ENCODE measurements at places on chromosomes 16 and 17. TPM values are rescaled to one million over a fixed set of nuclear protein-coding genes. Genes with fewer than 3 reads are reported as not detected.
A peak's percentile ranks its signal among the peaks of the same experiment; 100 is the strongest.

HOXB5 gene
- 0.27 TPM for total RNA-seq

GRCh38 chr17:73010414-73010813 is 82.1 kb downstream of the SLC39A11 start:
- H3K27ac ChIP-seq: no peak overlapping the region
- H3K4me1 ChIP-seq: no peaks in the 10 kb centered on the region
- H3K27me3 ChIP-seq: no peaks in the 10 kb centered on the region
- no peaks in the 10 kb centered on the region for H3K36me3 ChIP-seq
- no peak overlapping the region for H3K4me3 ChIP-seq

GRCh38 chr16:52251495-52251894 is 295.4 kb downstream of the TOX3 start:
- H3K36me3 ChIP-seq: no peaks in the 10 kb centered on the region
- no peak overlapping the region for H3K4me3 ChIP-seq
- ATAC-seq: no peak
- no peak overlapping the region for H3K27ac ChIP-seq

ITGAL gene
- 4.2 TPM for total RNA-seq

DNA sequence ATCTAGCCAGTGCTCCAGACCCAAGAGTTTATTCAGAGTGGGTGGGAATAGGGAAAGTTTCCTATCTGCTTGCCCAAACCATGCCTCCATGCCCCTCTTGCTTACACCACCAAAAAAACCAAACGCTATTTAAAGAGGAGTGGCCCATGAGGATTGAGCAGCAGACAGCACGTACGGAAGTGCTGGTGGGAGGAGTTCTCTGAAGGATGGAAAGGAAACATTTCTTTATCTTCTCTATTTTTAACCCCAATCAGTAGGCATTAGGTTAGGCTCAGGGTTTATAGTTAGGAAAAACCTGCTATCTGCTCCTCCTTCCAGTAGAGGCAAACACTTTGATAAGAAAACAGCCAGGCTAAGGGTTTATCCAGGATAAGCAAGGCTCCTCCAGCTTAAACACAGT is 235.3 kb downstream of the ZFHX3 start:
- peaks cover 35% of the 10 kb centered on the region for H3K36me3 ChIP-seq
- peaks cover 8% of the 10 kb centered on the region for H3K4me1 ChIP-seq
- H3K27me3 ChIP-seq: no peaks in the 10 kb centered on the region
- ATAC-seq: no peak
- no peak overlapping the region for H3K4me3 ChIP-seq

GRCh38 chr16:28983644-28984043 is 1.2 kb upstream of the LAT start:
- H3K27ac ChIP-seq: no peak overlapping the region
- no peaks in the 10 kb centered on the region for H3K4me1 ChIP-seq
- H3K27me3 ChIP-seq: no peaks in the 10 kb centered on the region
- no peak overlapping the region for H3K4me3 ChIP-seq
- H3K36me3 ChIP-seq: no peaks in the 10 kb centered on the region
- ATAC-seq: no peak

DNA sequence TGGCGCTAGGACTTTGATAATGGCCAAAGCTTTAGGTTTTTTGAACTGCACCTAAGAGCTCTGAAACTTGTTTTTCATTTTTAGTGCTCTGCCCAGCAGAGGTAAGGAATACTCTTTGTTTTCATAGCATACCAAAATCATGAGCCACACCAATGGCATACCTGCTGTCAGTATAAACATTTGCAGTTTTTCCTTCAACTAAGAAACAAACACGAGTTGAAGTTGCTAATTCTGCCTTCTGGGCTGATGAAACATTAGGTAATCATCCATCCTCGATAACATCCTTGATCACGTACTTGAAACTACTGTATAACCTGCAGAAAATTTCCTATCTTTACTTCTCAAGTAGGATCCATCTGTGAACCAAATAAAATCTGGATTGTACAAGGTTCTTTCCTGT is 20.6 kb upstream of the B4GALNT2 start:
- H3K4me1 ChIP-seq: no peaks in the 10 kb centered on the region
- no peaks in the 10 kb centered on the region for H3K36me3 ChIP-seq
- H3K4me3 ChIP-seq: no peak overlapping the region
- no peak for ATAC-seq

DNA sequence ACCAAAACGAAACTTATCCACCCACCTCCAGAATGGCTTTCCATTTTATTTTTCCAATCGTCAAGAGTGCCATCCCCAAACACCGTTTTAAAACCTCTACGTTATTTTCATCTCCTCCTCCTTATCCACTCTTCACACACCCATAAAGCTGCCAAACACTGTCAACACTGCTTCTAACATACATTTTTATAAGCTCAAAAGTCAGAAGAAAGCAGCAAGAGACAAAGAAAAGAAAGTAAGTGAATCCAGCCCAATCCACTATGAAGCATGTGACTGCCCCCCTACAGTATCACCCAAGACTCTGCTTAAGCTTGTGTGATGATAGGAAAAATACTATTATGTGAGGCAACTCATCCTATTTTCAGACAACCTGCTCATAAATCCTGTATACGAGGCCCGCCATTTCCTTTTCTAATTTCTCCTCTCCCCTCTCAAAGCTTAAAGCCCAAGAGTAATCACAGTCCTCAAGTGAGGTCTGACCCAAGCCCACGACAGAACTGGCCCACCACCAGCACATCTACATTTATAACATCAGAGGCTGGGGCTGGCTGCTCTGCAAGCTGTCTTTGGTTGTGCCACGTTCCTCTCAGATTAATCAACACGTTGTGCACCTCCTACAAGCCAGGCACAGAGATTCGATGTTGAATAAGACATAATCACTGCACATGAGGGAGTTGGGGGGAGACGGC is 16.3 kb downstream of the USP31 start:
- no peaks in the 10 kb centered on the region for H3K27me3 ChIP-seq
- H3K4me3 ChIP-seq: peak overlapping the region; percentile 6
- H3K4me1 ChIP-seq: peaks cover 64% of the 10 kb centered on the region
- H3K36me3 ChIP-seq: no peaks in the 10 kb centered on the region
- ATAC-seq: peak; percentile 33

KRT31 gene
- not detected for total RNA-seq

DNA sequence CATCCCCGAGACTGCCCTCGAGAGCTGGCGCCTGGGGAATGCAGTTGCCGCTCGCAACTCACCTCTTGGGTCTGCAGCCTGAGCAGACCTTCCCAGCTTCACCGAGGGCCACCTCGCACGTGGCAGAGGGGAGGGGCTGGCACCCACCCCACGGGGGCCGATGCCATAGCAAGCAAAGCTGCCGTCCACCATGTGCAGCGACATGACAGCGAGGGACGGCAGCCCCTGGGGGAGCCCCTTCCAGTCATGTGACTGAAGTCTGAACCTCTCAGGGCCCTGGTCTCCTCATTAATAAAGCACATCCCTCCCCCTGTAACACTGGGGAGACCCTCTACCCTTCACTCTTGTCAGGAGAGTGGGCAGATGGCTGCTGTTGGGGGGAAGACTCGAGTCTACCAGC is 30.5 kb downstream of the CIBAR2 start:
- no peaks in the 10 kb centered on the region for H3K27me3 ChIP-seq
- H3K36me3 ChIP-seq: peaks cover 63% of the 10 kb centered on the region
- H3K4me3 ChIP-seq: no peak overlapping the region
- ATAC-seq: no peak

DNA sequence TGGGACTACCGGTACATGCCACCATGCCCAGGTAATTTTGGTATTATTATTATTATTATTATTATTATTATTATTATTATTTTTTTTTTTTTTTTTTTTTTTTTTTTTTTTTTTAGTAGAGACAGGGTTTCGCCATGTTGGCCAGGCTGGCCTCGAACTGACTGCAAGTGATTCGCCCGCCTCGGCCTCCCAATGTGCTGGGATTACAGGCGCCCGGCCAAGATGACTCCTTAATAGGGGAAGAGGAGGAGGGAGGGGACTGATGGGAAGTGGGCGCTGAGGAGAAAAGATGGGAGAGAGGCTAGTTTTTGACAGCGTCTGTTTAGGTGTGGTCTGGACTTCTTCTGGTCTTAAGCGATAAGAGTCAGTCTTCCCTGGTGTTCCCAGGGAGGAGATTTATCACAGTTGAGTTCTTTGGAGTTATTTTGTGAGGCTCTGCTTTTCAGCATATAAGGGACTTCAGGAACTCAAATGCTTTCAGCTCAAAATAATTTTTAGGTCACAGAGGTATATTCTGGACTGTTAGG is 34.4 kb upstream of the SLC5A10 start:
- peaks cover 59% of the 10 kb centered on the region for H3K36me3 ChIP-seq
- no peaks in the 10 kb centered on the region for H3K27me3 ChIP-seq
- ATAC-seq: no peak

ESRP2 gene
- 0.13 TPM for total RNA-seq

DNA sequence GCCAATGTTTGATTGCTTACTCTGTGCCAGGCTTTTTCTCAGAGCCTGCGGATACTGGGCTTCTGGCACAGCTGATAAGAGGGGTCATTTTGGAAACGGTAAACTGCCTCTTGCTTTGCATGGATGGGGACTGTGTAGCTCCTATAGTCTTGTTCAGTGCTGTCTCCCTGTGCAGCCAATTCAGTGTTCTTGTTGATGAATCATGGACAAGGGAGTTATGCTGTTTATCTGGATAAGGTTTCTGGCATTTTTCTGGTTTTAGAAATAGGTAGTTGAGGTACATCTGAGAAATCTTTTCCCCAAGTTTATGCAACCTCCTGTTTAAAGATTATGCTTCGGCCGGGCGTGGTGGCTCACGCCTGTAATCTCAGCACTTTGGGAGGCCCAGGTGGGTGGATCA is 16.7 kb upstream of the TANGO6 start:
- H3K4me3 ChIP-seq: no peak overlapping the region
- no peak for ATAC-seq
- H3K27ac ChIP-seq: no peak overlapping the region
- no peaks in the 10 kb centered on the region for H3K4me1 ChIP-seq

- ATAC-seq: peak; percentile 39
- H3K36me3 ChIP-seq: no peaks in the 10 kb centered on the region
- no peaks in the 10 kb centered on the region for H3K27me3 ChIP-seq
- H3K27ac ChIP-seq: peak overlapping the region; percentile 91
Observed at GRCh38 chr16:4373909-4374742, 2.5 kb downstream of the VASN start.

MYOCD gene
- total RNA-seq: 102 TPM

DNA sequence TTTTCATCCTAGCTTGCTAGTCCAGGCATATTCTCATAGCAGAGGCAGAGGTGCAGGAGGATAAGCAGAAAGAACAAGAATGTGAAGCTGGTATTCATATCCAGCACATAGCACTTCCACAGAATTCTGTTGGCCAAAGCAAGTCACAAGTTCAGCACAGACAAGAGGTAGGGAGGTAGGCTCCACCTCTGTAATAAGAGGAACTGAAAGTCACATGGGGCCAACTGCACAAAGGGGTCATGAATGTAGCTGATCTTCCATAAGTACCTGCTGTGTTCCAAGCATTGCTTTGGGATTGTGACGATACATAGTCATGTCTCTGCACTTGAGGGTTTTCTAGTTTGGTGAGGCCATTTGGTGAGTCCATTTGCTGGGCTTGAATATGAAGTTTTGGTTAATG is 110.8 kb upstream of the MPHOSPH6 start:
- no peak overlapping the region for H3K4me3 ChIP-seq
- H3K4me1 ChIP-seq: no peaks in the 10 kb centered on the region
- no peaks in the 10 kb centered on the region for H3K27me3 ChIP-seq
- peak overlapping the region; percentile 40 for H3K27ac ChIP-seq
- no peak for ATAC-seq

DNA sequence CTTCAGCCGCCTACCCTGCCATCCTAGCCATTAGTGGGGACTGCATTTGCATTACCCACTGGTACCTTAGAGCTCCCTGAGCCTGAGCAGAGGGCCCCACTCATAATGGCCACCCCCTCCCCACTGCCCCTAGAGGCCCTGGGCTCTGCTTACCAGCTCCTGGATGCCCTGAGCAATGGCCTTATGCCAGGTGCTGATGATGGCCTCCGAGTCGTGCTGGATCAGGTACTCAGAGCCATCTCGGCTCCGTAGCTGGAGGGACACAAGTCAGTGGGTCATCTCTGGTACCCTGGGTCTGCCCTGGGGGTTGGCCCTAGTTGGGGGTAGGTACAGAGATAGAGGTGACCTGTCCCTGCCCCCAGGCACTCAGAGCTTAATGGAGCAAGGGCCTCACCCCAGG is 34.9 kb downstream of the ARHGAP27 start:
- ATAC-seq: no peak
- H3K27ac ChIP-seq: no peak overlapping the region
- H3K36me3 ChIP-seq: no peaks in the 10 kb centered on the region
- peaks cover 3% of the 10 kb centered on the region for H3K4me1 ChIP-seq
- H3K4me3 ChIP-seq: no peak overlapping the region

DNA sequence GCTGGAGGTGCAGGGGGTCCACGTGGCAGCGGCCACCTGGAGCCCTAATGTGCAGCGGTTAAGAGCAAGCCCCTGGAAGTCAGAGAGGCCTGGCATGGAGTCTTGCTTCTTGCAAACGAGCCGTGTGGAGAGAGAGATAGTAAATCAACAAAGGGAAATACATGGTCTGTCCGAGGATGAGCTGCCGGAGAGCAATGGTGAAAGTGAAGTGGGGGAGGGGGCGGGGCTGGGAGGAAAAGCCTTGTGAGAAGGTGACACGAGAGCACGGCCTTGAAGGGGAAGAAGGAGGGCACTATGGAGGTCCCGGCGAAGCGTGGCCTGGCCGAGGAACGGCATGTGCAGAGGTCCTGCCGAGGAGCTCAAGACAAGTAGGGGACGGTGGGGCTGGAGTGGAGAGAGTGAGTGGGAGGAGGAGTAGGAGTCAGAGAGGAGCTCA is 6.0 kb upstream of the SERPINF1 start:
- no peaks in the 10 kb centered on the region for H3K4me1 ChIP-seq
- H3K27me3 ChIP-seq: peaks cover 20% of the 10 kb centered on the region
- no peaks in the 10 kb centered on the region for H3K36me3 ChIP-seq
- H3K4me3 ChIP-seq: no peak overlapping the region

- H3K36me3 ChIP-seq: no peaks in the 10 kb centered on the region
- H3K27me3 ChIP-seq: no peaks in the 10 kb centered on the region
- no peaks in the 10 kb centered on the region for H3K4me1 ChIP-seq
- no peak overlapping the region for H3K4me3 ChIP-seq
- ATAC-seq: no peak
- H3K27ac ChIP-seq: no peak overlapping the region
Observed at GRCh38 chr16:17729820-17730219, 259.1 kb upstream of the XYLT1 start.

FNDC8 gene
- not detected for total RNA-seq

GRCh38 chr16:57981636-57982035 is 10.7 kb upstream of the CNGB1 start:
- peaks cover 21% of the 10 kb centered on the region for H3K4me1 ChIP-seq
- H3K27ac ChIP-seq: no peak overlapping the region
- no peak overlapping the region for H3K4me3 ChIP-seq
- H3K27me3 ChIP-seq: no peaks in the 10 kb centered on the region

PDXDC1 gene
- total RNA-seq: 91.7 TPM

TLCD2 gene
- total RNA-seq: 5.1 TPM

DNA sequence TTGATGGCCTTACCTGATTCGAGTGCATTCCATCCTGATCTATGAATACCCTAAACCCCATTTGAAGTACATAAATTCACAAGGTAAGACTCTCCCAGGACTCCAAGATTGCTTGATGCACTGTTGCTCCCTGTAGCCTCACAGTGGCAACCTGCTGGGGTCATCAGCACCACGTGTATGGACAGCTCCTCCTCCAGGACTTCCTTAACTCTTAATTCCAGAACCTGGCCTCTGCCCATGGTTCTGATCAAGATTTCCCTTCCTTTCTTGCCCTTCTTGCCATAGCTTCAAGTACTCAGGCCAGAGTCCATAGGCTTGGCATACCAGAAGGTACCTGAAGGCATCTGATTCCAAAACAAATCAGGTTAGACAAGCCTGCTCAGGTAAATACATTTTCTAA is 34.0 kb upstream of the NLK start:
- no peak overlapping the region for H3K4me3 ChIP-seq
- no peak overlapping the region for H3K27ac ChIP-seq
- no peaks in the 10 kb centered on the region for H3K36me3 ChIP-seq

SLFN12L gene
- total RNA-seq: 1.3 TPM

GRCh38 chr16:63315229-63315628 is 1279.0 kb upstream of the CDH8 start:
- no peaks in the 10 kb centered on the region for H3K4me1 ChIP-seq
- H3K36me3 ChIP-seq: no peaks in the 10 kb centered on the region
- H3K4me3 ChIP-seq: no peak overlapping the region
- H3K27me3 ChIP-seq: no peaks in the 10 kb centered on the region

Measured in gastroesophageal sphincter (tissue), 4 donors.